ENCODE measurements at places on chromosomes 13 and 19. TPM values are rescaled to one million over a fixed set of nuclear protein-coding genes. Genes with fewer than 3 reads are reported as not detected.

DNA sequence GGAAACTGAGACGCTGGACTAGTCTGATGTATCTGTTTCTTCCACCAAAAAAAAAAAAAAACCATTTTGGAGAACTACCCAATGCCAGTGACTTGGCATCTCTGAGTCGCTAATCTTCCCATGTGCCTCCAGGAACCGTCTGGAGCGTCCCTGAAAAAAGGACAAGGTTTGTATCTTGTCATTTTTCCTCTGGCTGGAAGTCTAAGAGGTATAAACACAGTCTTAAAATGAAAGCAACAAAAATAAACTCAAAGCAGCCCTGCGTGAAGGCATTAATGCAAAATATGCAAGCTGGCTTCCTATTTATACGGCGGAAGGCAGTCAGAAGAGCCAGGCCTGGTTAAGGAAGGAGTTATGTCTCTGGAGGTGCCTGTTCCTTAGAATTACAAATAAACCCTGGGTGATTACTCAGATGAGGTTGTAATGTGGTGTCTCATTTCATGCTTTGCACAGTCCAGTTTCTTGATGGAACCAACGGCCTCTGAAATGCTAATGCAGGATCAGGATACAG lies 20.3 kb downstream of the ACTN4 start:
- DNase-seq, result peak; percentile 54

DNA sequence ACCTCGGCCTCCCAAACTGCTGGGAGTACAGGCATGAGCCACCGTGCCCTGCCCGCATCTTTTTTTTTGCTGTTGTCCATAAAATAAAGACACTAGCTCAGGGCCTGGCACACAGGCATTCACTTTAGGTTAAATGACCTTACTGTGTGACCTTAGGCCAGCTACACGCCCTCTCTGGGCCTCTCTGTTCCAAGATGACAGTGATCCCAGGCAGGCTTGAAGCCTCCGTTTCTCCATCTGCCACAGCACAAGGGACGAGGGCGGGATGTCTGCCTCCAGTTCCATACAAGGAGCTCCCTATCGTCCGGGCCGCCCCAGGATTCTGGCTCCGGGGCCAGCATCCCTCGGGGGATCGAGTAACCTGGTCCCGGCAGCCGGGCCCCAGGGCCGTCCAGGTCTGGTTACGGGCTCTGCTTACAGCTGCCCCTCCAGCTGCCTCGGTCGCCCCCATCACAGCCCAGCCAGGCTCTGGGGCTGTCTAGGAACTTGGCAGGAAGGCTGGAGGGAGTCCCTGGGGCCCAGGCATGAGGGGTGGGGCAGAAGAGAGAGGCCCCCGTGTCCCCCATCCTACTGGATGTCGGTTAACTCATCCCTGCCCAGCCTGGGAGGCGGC lies 11.9 kb upstream of the SEMA6B start:
- peak; percentile 58 for DNase-seq

The SHISA2 gene
- 2.2 TPM for total RNA-seq

GRCh38 chr13:74280093-74280794 lies 146.0 kb upstream of the KLF12 start:
- DNase-seq, result no peak

DNA sequence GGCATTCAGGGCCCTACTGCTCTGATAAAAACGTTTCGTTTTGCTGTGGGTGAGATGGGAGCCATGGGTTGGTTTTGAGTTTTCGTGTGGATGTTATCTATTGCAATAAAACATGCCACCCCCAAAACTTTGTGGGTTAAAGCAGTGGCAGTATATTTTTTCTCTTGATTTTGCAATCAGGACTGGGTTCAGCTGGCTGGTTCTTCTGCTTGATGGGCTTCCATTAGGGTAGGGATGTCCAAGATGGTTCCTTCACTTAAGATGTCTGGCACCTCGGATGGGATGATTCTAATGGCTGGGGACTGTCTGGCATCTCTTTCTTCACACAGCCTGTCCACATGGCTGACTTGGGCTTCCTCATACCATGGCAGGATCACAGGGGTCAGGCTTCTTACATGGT lies 15.6 kb upstream of the PNMA8B start:
- no peak for DNase-seq

DNA sequence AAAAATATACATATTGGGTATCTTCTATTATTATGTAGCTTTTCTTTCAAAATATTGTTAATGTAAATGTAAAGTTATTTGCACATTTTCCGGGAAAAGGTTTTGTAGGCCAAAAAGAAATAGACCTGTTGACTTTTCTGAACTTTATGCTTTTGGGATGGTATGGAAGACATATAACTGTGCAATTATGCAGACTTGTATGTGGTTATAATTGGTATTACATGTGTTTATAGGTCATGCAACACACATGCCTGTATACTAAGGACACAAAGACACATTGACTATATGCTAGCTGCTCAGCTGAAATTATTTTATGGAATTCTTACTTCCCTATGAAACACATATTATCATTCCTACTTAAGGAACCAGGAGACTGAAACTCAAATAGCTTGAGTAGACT lies 2.3 kb upstream of the NBEA start:
- DNase-seq, result no peak

- no peak for DNase-seq
Observed at GRCh38 chr13:23697772-23698313, 127.6 kb downstream of the TNFRSF19 start.

DNA sequence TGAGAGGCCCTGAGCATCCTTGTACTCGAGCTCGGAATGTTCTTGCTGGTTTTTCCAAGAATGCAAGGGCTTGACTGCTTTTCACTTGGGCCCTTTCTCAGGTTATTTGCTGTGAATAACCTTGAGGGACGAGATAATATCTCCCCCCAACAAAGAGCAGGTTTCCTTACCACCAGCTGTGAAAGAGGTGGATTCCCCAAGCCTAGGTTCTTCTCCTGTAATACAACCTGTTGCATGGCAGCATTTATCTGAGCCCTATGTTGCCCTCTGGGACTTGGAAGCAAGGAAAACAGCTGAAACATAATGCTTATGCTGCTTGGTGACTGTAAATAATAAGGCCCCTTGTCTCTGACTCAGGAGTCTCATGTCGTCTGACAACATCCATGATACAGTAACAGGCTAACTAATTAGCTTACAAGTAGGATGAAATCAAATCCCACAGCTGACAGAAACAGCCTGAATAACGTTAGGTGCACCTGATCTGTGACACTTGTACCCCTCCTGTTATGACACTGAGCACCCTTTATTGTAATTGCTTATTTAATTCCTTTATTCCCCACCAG lies 43.6 kb upstream of the RCBTB2 start:
- no peak for DNase-seq

The MCEMP1 gene
- 4.1 TPM for total RNA-seq

DNA sequence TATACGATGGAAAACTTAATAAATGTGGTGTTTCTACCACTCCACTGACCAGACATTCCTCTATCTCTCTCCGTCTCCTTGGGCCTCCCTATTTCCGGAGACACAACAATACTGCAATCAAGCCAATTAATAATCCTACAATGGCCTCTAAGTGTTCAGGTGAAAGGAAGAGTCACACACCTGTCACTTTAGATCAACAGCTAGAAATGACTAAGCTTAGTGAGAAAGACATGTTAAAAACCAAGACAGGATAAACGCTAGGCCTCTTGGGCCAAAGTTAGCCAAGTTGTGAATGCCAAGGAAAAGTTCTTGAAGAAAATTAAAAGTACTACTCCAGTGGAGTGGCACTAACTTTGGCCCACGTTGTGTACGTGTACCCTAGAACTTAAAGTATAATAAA lies 22.5 kb downstream of the ZDHHC20 start:
- no peak for DNase-seq

The IGFL2 gene
- 0.45 TPM for total RNA-seq

GRCh38 chr13:90553159-90553558 lies 794.3 kb upstream of the MIR17HG start:
- DNase-seq, result no peak

DNA sequence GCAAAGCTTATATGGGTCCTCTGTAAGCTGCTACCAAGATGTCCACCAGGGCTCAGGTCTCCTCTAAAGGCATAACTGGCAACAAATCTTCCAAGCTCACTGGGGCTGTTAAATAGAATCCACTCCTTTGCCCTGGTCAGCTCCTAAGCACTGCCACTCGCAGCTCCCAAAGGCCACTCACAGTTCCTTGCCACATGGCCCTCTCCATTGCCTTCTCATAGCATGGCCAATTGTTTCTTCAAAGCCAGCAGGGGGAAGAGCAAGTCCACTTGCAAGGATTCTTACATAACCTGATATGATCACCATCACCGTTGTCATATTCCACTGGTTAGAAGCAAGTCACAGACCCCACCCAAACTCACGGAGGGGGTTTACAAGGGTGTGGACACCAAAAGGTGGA lies 199.5 kb downstream of the SUCLA2 start:
- no peak for DNase-seq

- DNase-seq, result no peak
Observed at GRCh38 chr13:41137951-41138350, 5.3 kb upstream of the KBTBD6 start.

- peak; percentile 34 for DNase-seq
Observed at GRCh38 chr19:27794494-27795042, 1418.4 kb downstream of the UQCRFS1 start.

The ATP1A3 gene
- total RNA-seq, result 9.0 TPM

DNA sequence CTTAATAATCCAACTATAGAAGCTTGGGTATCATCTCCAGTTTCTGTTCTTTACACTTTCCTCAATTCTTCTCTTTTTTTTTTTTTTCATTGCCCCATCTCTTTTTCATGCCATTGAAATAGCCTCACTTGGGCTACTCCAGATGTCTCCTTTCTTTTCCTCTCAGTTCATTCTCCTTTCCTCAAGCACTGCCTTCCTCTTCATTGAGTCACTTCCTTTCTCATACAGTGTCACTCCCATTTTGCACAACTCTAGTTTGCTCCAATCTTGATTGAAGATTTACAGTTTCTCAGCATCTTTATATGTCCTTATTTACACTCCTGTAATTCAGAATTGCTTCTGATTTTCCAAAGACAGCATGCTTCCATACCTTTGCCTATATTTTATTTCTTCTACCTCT lies 61.3 kb downstream of the IPO5 start:
- DNase-seq, result peak; percentile 50

The LILRB3 gene
- total RNA-seq, result not detected

DNA sequence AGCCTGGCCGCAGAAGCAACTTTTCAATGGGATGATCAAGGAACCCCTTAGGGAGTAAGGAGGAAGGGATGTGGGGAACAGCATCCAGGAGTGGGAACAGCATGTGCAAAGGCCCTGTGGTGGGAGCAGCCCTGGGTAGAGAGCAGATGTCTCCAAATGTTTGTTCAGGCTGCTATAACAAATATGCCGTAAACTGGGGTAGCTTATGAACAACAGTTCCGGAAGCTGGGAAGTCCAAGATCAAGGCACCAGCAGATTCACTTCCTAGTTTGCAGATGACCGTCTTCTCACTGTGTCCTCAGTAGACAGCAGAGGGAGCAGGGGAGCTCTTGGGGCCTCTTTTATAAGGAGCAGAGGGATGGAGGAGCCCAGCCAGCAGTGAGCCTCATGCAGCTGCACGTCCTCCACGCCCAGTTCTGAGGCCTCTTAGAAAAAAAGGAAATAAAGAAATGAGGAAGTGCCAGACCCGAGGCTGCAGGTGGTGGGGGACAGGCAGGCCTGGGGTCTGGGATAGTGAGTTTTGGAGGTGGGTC lies 4.2 kb upstream of the LRRC25 start:
- peak; percentile 64 for DNase-seq

The KIR2DL1 gene
- not detected for total RNA-seq

- DNase-seq, result no peak
Observed at GRCh38 chr19:18594824-18595373, 6.3 kb downstream of the REX1BD start.

- no peak for DNase-seq
Observed at GRCh38 chr19:29054886-29055675, 157.9 kb downstream of the UQCRFS1 start.

GRCh38 chr19:14683439-14683838 lies 6.4 kb upstream of the ZNF333 start:
- DNase-seq, result no peak

The TMPRSS9 gene
- total RNA-seq, result not detected

DNA sequence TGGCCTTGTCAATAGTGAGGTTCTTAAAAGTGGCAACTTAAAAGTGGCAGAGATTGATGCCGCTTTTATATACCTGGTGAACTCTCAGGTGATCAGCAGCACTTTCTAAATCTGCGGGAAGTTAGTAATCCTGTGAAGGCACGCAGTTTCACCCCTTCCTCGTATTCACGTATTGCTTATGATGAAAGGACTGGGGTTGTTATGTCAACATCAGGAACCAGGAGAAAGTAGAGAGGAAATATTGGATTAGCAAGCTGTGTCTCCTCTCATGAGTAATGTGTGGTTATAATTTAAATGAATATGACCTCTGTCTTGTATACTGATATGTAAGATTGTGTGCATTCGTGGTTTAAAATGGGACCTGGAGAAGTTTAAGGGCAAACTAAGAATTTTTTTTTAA lies 544.6 kb downstream of the SLITRK6 start:
- no peak for DNase-seq

DNA sequence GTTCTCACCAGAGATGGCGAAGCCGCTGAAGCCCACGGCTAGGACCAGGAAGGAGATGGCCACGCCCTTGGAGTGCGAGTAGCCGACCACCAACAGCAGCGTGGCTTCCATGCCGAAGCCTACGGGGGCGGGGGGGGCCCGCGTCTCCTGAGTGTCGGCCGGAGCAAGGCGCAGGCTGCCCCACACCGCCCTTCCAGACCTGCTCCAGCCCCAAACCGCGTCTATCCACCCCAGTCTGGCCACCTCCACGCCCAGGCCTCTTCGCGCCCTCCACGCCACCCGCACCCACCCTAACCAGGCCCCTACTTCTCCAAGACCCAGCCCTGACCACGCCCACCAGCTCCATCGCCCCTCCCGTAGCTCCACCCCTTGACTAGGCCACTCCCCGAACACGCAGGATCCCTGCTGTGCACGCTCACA lies 6.2 kb downstream of the GFY start:
- DNase-seq, result no peak

DNA sequence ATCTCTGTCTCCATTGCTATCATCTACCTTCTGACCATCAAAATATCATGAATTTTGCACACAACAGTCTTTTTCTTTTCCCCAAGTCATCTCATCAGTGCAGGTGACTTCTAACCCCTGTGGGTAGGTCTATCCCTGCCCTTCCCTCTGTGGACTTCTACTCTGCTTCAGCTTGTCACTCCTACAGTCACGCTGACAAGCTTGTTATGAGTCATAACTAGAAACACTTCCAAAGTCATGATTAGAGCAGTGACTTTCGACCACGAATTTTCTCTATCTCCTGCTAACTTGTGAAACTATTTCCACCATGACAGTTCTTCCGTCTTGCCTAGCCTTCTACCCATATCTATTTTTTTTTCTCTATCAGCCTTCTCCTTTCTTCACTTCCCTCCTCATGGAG lies 343.7 kb upstream of the ARGLU1 start:
- DNase-seq, result no peak

DNA sequence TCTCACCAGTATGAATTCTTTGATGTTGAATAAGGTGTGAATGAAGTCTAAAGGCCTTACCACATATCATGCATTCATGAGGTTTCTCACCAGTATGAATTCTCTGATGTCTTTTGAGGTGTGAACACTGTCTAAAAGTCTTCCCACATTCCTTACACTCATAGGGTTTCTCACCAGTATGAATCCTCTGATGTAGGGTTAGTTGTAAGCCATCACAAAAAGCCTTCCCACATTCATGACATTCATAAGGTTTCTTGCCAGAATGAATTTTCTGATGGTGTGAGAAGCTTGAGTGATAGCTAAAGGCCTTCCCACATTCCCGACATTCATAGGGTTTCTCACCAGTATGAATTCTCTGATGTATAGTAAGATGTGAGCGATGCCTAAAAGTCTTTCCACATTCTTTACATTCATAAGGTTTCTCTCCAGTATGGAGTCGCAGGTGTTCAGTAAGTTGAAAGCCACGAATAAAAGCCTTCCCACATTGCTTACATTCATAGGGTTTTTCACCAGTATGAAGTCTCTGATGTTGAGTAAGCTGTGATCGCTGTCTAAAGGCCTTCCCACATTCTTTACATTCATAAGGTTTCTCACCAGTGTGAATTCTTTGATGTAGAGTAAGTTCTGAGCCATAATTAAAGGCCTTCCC lies 27.7 kb downstream of the ZNF461 start:
- no peak for DNase-seq

Data from A673 (cell line).